Vagina (tissue), 2 donors: ENCODE measurements at places on chromosomes 13 and 19. TPM values are rescaled to one million over a fixed set of nuclear protein-coding genes. Genes with fewer than 3 reads are reported as not detected.

Gene RASGRP4
- 2.9 TPM for total RNA-seq

Gene CPT1C
- 12.3 TPM for total RNA-seq

Gene CACNG8
- not detected for total RNA-seq

Gene SELENOV
- not detected for total RNA-seq

Gene SLC1A6
- total RNA-seq = not detected

Gene ELSPBP1
- total RNA-seq = not detected

Gene DCT
- not detected for total RNA-seq

Gene IFNL1
- total RNA-seq = not detected

Gene ZNF93
- total RNA-seq = 4.2 TPM

Gene PRR19
- total RNA-seq = not detected

Gene MICU2
- 61.9 TPM for total RNA-seq

Gene CYP2A7
- total RNA-seq = 4.9 TPM

Gene CELF5
- total RNA-seq = not detected

Gene PRRG2
- total RNA-seq = 5.4 TPM

Gene PPM1N
- 3.9 TPM for total RNA-seq

Gene APOC1
- total RNA-seq = 14.5 TPM

Gene SLC6A16
- total RNA-seq = 2.5 TPM

Gene ZNF850
- 2.2 TPM for total RNA-seq

Gene PSG11
- total RNA-seq = not detected

Gene TTYH1
- 5.9 TPM for total RNA-seq

Gene MEIOSIN
- total RNA-seq = not detected

Gene CAB39L
- total RNA-seq = 31.7 TPM

Gene WDR87
- not detected for total RNA-seq

Gene AZU1
- total RNA-seq = not detected

Gene ATP4A
- not detected for total RNA-seq

Gene CGB3
- total RNA-seq = not detected

Gene TTC9B
- not detected for total RNA-seq

Gene OVOL3
- total RNA-seq = not detected

Gene ZNF709
- total RNA-seq = 3.7 TPM

Gene ZNF723
- not detected for total RNA-seq

Gene PSPN
- total RNA-seq = 0.25 TPM

Gene ZNF837
- 1.2 TPM for total RNA-seq

Gene MAST1
- 1.2 TPM for total RNA-seq

Gene GARIN5A
- not detected for total RNA-seq

Gene ICAM5
- 2.0 TPM for total RNA-seq

Gene LILRA5
- 2.9 TPM for total RNA-seq

Gene CRX
- total RNA-seq = not detected

Gene MZT1
- 3.2 TPM for total RNA-seq

Gene FXYD1
- total RNA-seq = 135 TPM

Gene ZNF534
- total RNA-seq = not detected

Gene COL4A2
- 180 TPM for total RNA-seq

Gene SCAF1
- total RNA-seq = 20.4 TPM

Gene PEX11G
- 2.7 TPM for total RNA-seq

Gene IRF2BP1
- total RNA-seq = 32.2 TPM
